Neural progenitor cell (in vitro differentiated cells): ENCODE measurements at places on chromosomes 12 and 14.

DNA sequence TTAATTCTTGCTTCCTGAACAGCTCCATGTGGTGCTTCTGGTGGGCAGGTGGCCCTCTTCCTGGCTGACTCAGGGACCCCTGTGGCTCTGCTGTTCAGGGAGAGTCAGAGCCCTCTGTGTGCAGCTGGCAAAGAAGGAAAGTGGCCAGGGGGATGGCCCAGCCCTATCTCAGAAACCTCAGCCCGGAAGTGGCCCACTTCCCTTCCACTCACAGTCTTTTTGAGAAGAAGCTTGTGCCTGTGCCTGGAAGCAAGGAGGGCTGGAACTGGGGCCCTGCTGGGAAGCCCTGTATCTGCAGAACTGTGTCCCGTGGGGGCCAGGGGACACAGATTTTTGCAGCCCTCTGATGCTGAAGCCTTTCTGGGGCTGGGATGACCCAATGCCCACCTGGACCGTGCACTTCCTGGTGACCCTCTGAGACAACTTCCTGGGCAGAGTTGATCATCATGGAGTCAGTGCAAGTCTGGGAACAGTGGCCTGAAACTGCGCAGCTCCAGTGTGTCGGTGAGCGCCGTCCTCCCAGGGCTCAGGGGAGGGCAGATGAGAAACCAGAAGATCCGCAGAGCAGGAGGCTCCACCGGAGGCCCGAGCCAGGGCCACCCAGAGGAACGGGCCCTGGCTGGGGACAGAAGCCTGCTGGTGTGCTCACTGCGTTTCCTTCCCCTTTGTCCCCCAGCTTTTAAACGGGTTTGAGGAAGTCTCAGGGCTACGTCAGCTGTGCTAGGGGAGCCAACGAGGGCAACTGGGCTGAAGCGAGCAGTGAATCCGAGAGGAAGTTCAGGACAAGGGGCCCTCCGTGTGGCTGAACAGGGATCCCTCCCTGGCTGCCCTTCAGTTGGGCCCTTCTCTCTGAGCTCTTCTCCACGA, 217.4 kb upstream of the RTL1 start:
- no peak for DNase-seq
- no peak overlapping the region for H3K4me3 ChIP-seq
- H3K4me1 ChIP-seq: peaks cover 12% of the 10 kb centered on the region
- no peak overlapping the region for H3K27ac ChIP-seq
- H3K36me3 ChIP-seq: no peaks in the 10 kb centered on the region

DNA sequence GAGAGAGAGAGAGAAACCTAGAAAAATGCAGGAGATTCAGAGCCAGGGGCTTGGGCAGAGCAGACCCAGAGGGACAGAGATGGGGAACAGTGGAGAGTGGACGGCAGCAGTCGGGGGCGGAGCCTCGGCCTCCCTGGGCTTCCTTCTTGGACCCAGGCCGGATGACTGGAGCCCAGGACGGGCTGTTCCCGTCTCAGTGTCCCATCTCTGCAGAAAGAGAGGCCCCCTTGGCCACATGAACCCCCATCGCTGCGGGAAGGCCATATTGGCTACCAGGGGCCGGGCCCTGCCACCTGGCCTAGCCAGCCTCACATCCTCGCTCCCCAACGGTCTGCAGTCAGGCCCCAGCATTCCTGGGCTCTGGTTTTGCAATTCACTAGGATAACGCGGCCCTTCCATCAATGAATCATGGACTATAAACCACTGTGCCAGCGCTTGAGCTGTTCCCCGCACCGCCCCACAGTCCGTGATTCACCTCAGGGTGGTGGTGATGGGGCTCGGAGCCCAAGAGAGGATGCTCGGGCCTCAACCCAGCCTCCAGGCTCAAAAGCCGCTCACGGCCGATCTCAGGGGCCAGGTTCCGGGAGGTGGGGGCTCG, 116.5 kb downstream of the RFLNA start:
- peak overlapping the region; percentile 86 for H3K27ac ChIP-seq
- peak; percentile 43 for DNase-seq
- H3K27me3 ChIP-seq: no peaks in the 10 kb centered on the region
- no peak overlapping the region for H3K4me3 ChIP-seq
- H3K4me1 ChIP-seq: peaks cover 18% of the 10 kb centered on the region

GRCh38 chr14:25461780-25462179, 411.8 kb upstream of the STXBP6 start:
- H3K27ac ChIP-seq: no peak overlapping the region
- no peak overlapping the region for H3K4me3 ChIP-seq
- no peaks in the 10 kb centered on the region for H3K27me3 ChIP-seq
- no peaks in the 10 kb centered on the region for H3K36me3 ChIP-seq
- DNase-seq: no peak

- peaks cover 7% of the 10 kb centered on the region for H3K36me3 ChIP-seq
- H3K4me3 ChIP-seq: no peak overlapping the region
- no peak for DNase-seq
- no peak overlapping the region for H3K27ac ChIP-seq
- no peaks in the 10 kb centered on the region for H3K4me1 ChIP-seq
- H3K27me3 ChIP-seq: no peaks in the 10 kb centered on the region
These were observed 79.9 kb downstream of the HECTD1 start for GRCh38 chr14:31127690-31128089.

DNA sequence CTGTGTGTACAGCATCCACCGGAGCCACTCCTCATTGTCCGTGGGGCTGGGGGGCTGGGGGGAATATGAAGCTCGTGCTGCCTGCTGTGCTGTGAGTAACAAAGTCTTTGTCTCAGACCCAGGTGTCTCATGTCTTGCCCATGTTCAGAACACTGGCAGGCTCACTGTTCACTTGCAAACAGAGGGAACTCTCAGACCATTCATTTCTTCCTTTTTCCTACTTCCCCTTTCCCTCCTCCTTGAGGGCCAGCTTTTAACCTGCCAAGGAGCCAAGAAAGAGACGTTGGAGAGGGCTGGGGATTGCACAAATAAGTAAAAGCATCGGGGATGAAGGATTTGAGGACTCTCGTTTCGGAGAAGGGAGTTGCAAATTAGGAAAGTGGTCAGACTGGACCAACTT, 21.6 kb downstream of the GPR132 start:
- H3K4me1 ChIP-seq: peaks cover 4% of the 10 kb centered on the region
- H3K27ac ChIP-seq: no peak overlapping the region
- H3K36me3 ChIP-seq: no peaks in the 10 kb centered on the region
- H3K27me3 ChIP-seq: peaks cover 15% of the 10 kb centered on the region

DNA sequence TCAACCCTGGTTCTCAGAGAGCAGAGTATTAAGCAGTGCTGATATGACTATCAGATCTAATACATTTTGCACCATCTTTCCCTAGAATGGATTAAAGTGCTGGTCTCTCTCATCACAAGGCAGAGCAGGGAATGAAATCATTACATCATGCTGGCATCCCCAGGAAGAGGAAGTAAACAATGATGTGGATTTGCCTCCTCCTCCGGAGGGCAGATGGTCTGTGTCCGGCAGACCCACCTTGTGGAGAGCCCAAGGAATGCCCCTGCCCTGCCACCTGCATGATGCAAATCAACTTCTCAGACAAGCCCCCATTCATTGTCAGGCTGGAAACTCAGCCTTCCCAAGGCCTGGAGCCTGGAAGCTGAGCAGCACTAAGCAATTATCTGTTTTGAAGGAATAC, 1149.1 kb downstream of the VRK1 start:
- H3K4me3 ChIP-seq: no peak overlapping the region
- no peaks in the 10 kb centered on the region for H3K27me3 ChIP-seq
- H3K4me1 ChIP-seq: no peaks in the 10 kb centered on the region
- peak; percentile 17 for DNase-seq
- H3K27ac ChIP-seq: no peak overlapping the region
- H3K36me3 ChIP-seq: no peaks in the 10 kb centered on the region

- H3K4me3 ChIP-seq: no peak overlapping the region
- no peaks in the 10 kb centered on the region for H3K27me3 ChIP-seq
- no peak overlapping the region for H3K27ac ChIP-seq
- no peak for DNase-seq
- no peaks in the 10 kb centered on the region for H3K36me3 ChIP-seq
- H3K4me1 ChIP-seq: no peaks in the 10 kb centered on the region
These were observed 27.4 kb upstream of the BATF start for GRCh38 chr14:75494896-75495295.

DNA sequence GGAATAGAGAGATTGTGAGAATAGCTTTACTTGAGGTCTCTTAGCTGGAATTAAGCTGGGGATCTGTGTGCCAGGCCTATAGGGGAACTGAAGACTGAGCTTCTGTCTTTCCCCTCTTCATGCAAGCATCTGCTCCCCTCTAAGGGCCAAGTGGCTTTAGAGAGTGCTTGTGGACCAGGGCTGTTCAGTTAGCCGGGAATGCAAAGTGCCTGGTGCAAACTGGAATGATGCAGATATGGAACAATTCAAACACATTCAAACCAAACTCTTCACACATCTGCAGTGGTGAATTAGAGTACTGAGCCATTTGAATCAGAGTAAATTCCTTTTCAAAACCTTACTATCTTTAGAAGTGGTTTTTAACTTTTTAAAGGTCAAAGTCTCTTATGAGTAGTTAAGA, 99.0 kb downstream of the LIN7A start:
- peak; percentile 40 for DNase-seq
- H3K4me3 ChIP-seq: no peak overlapping the region
- no peaks in the 10 kb centered on the region for H3K27me3 ChIP-seq
- H3K36me3 ChIP-seq: no peaks in the 10 kb centered on the region
- H3K27ac ChIP-seq: peak overlapping the region; percentile 31

GRCh38 chr14:51495319-51495718, 156.4 kb upstream of the FRMD6 start:
- no peaks in the 10 kb centered on the region for H3K36me3 ChIP-seq
- no peak overlapping the region for H3K27ac ChIP-seq
- DNase-seq: no peak
- no peaks in the 10 kb centered on the region for H3K4me1 ChIP-seq

GRCh38 chr14:76997257-76997970, 31.1 kb downstream of the IRF2BPL start:
- no peaks in the 10 kb centered on the region for H3K27me3 ChIP-seq
- peak; percentile 34 for DNase-seq
- no peaks in the 10 kb centered on the region for H3K36me3 ChIP-seq
- peaks cover 23% of the 10 kb centered on the region for H3K4me1 ChIP-seq
- no peak overlapping the region for H3K4me3 ChIP-seq

DNA sequence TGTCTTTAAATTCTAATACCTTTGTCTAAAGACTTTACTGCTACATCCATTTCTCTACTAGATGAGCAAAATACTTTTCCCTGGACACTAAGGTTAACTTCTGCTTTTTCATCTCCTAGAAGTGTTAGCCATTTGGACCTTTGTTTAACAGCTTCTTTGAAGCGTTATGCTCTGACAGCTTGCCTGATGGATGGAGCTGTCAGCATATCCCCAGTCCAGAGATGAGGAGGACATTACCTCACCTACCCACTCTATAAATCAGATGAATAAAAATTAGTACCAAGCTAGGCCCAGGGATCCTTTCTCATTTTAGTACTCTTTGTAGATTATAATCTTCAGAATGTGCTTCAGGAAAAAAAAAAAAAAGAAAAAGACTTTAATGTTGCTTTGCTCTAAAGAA, 222.7 kb downstream of the PELI2 start:
- DNase-seq: no peak
- H3K36me3 ChIP-seq: no peaks in the 10 kb centered on the region
- no peak overlapping the region for H3K27ac ChIP-seq
- no peaks in the 10 kb centered on the region for H3K4me1 ChIP-seq

DNA sequence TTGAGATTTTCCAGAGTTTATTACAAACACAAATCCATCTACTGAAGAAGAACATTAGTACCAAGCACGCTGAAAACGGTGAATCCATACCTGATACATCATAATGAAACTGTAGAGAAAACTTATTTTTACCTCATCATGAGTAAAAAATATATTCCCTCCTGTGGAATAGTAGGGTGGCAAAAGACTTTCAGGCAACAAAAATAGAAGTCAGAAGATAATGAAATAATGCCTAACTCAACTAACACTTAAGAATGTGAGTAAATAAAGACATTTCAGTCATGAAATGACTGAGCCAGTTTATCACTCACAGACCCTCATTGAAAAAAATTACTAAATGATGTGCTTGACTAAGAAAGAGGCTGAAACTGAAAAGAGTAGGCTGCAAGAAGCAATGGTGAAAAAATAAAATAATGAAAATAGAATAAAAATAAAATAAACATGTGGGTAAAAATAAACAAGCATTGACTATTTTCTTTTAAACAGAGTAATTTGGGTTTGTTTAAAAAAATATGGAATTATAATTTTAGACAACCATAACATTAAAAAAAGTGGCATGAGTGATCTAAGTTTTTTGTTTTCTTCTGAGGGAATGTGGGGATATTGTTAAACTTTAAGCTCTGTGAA, 148.6 kb downstream of the ASCL1 start:
- no peak overlapping the region for H3K4me3 ChIP-seq
- no peaks in the 10 kb centered on the region for H3K36me3 ChIP-seq
- H3K4me1 ChIP-seq: no peaks in the 10 kb centered on the region
- no peak overlapping the region for H3K27ac ChIP-seq
- no peak for DNase-seq

DNA sequence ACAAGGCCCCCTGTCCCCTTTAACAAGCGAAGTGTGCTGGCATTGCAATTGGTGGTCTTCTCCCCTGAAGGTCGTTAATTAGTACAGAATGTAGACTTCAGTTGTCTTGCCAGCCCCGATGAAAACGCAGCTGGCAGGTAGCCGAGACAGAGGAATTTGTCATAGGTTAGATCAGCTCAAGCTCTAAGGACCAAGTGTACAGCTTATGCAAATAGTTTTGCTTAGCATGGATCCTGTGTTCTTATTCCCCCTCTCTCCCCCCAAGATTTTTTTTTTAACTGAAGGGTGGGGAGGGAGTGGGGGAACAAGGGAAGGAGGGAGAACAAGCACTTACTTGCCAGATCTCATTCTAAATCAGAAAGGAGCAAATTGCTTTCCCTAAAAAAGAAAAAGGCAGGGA, 58.6 kb upstream of the PARP11 start:
- no peak overlapping the region for H3K27ac ChIP-seq
- no peaks in the 10 kb centered on the region for H3K27me3 ChIP-seq
- no peaks in the 10 kb centered on the region for H3K36me3 ChIP-seq
- DNase-seq: no peak
- H3K4me3 ChIP-seq: no peak overlapping the region

GRCh38 chr14:75174066-75174465, 2.3 kb downstream of the TMED10 start:
- H3K27ac ChIP-seq: no peak overlapping the region
- no peaks in the 10 kb centered on the region for H3K27me3 ChIP-seq
- no peak overlapping the region for H3K4me3 ChIP-seq

GRCh38 chr12:85633491-85633890, 202.7 kb downstream of the RASSF9 start:
- no peaks in the 10 kb centered on the region for H3K36me3 ChIP-seq
- no peak overlapping the region for H3K27ac ChIP-seq
- no peaks in the 10 kb centered on the region for H3K4me1 ChIP-seq
- DNase-seq: no peak
- no peaks in the 10 kb centered on the region for H3K27me3 ChIP-seq

- peak; percentile 55 for DNase-seq
- no peak overlapping the region for H3K27ac ChIP-seq
- no peaks in the 10 kb centered on the region for H3K27me3 ChIP-seq
- no peak overlapping the region for H3K4me3 ChIP-seq
- H3K4me1 ChIP-seq: no peaks in the 10 kb centered on the region
- no peaks in the 10 kb centered on the region for H3K36me3 ChIP-seq
These were observed 103.3 kb upstream of the PMCH start for GRCh38 chr12:102300824-102301461.

GRCh38 chr14:66508846-66509621, 1.1 kb downstream of the GPHN start:
- peak overlapping the region; percentile 87 for H3K4me3 ChIP-seq
- no peak overlapping the region for H3K27ac ChIP-seq
- DNase-seq: peak; percentile 60
- H3K36me3 ChIP-seq: no peaks in the 10 kb centered on the region
- peaks cover 14% of the 10 kb centered on the region for H3K4me1 ChIP-seq
- peaks cover 28% of the 10 kb centered on the region for H3K27me3 ChIP-seq

- DNase-seq: no peak
- H3K36me3 ChIP-seq: peaks cover 9% of the 10 kb centered on the region
- H3K4me3 ChIP-seq: peak overlapping the region; percentile 3
- peak overlapping the region; percentile 95 for H3K27ac ChIP-seq
These were observed 12.1 kb downstream of the FICD start for GRCh38 chr12:108527166-108527496.
